NCI-H524 (cell line): ENCODE measurements at places on chromosomes 2 and 18.

DNA sequence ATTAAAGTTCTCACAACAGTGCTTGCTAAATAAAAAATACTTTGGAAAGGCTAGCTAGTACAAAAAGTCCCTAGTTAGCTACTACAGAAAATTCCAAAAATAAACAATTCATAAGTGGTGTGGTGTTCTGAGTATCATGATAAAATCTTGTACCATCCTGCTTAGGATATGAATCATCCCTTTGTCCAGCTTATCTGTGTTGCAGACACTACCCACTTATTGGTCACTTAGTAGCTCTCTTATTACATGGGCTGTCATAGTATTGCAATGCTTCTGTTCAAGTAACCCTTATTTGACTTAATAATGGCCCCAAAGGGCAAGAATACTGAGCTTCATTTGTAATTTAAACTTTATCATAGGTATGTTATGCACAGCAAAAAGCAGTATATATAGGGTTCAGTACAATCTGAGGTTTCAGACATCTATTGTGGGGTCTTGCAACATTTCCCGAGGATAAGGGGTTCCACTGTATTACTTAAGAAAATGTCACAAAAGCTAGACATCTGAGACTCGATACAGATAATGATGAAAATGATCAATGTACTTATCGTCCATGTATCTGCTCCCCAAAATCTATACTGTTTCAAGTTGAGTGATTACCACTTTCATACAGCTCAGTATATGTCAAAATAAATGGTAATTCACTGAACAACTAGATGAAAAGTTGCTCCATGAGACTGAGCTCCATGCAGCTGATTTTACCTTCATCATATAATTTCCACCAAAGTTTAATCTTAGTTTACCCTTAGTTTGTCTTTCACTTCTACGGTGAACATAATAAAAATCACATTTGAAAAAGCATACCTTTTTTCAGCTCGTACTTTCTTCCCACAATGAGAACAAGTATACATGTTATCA is 93.8 kb downstream of the C2orf74 start:
- no peak for DNase-seq

DNA sequence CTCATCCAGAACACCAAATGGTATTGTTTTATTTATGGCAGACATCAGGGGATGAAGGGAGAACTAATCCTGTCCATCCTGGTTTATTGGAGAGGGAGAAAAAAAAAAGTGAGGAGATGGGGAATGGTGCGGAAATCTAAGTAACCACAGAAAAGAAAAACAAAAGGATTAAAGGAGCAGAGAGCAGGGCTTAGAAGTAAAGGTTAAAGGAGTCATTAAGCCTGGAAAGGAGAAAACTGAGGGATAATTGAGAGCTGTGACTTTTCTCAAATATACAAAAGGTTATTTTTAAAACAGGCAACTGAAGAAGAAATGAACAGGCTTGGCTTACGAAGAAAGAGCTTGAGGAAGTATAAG is 127.2 kb upstream of the PPP1CB start:
- no peak for DNase-seq

- no peak for DNase-seq
Measured at GRCh38 chr2:166960702-166961270, 72.5 kb downstream of the XIRP2 start.

- DNase-seq, result no peak
Measured at GRCh38 chr2:144194326-144195071, 325.4 kb downstream of the ZEB2 start.

- DNase-seq, result no peak
Measured at GRCh38 chr2:120910956-120911951, 175.6 kb downstream of the GLI2 start.
